ENCODE measurements at places on chromosomes 6 and 20.

GRCh38 chr6:116884530-116884929 is 7.5 kb downstream of the RFX6 start:
- no peak for DNase-seq

DNA sequence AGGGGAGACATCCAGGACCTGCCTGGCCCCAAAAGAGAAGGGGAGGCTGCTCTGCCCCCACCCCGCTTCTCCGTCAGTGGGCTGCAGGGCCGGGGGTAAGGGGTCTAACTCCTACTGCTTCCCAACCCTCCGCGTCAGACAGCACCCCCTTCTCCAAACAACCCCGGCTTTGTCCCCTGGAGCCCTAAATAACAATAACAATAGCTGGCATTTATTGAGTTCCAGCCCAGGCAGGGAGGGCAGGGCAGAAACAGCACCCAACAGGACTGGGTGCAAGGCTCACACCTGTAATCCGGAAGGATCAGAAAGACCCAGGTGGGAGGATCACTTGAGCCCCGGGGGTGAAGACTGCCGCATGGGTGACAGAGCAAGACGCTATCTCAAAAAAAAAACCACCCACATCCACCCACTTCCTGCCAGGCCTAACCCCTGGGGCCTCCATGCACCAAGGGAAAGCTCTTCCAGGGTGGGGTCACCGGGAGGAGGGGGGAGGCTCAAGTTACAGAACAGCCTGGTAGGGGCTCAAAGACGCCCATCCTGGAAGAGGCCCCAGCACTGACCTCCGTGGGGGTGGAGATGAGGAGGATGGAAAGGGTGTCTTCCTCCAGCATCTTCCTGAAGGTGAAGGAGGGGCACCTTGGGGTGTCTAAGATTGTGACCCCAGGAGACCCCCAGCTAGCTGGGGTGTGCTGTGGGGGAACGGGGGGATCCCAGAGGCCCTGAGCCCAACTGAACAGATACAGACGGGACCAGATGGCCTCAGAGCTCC is 1.3 kb upstream of the FNDC11 start:
- DNase-seq = no peak

DNA sequence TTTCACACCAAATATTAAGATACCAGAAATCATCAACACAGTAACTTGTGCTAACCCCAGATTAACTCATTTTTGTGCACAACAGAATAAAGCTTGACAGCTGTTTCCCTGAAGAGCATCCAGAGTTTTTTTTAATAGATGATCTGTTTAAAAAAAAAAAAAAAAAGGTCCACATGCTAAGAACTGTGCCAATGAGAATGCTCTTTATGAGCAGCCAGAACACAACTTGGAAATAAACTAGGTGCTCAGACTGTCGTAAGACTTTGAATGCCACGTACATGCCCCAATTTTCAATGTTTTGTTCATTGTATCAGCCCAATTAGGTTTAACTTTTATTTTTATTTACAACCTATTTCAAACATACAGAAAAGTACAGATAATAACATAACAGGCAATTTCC is 47.3 kb downstream of the STAU1 start:
- DNase-seq = no peak

- no peak for DNase-seq
These were observed 39.2 kb downstream of the SAMD3 start for GRCh38 chr6:130183271-130184222.

DNA sequence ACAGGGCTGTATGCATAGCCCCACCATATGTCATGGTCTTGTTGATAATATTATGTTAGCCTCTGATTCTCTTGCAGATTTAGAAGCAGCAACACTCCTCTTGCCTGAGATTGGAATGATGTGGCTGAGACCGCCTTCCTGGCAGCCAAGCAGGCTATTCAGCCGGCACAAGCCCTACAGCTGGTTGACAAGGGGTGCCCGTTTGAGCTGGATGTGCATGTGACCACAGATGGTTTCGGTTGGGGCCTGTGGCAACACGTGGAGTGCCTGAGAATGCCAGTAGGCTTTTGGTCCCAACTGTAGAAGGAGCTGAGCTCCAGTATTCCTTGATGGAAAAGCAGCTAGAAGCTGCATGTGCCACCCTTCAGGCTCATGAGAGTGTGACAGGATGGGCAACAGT is 303.6 kb upstream of the POU3F2 start:
- no peak for DNase-seq

GRCh38 chr6:142567461-142567860 is 265.7 kb downstream of the ADGRG6 start:
- DNase-seq = no peak

GRCh38 chr6:31055441-31055840 is 45.2 kb downstream of the MUC22 start:
- no peak for DNase-seq

GRCh38 chr6:158825951-158826306 is 6.8 kb upstream of the EZR start:
- no peak for DNase-seq

GRCh38 chr20:62061851-62062423 is 3.7 kb downstream of the TAF4 start:
- no peak for DNase-seq

DNA sequence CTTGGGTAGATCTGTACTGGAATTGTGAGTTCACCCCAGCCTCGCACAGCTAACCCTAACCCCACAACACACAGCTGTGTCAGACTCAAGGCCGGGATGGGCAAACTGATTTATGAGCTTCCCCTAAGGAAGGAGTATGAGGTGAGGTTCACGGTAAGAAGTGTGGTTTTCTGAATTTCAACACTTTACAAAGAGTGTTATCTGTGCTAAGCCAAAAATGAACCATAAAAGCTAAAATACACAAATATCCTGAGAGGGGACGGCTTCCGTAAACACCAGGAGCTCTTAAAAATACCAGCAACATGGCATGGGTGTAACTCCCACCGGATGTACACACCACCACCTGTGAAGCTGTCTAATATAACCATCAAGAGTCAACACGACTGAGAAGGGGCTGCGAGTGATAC is 101.2 kb downstream of the ATP9A start:
- DNase-seq = no peak

GRCh38 chr6:31888276-31889258 is 8.9 kb downstream of the EHMT2 start:
- DNase-seq = no peak

GRCh38 chr6:42281570-42281969 is 63.9 kb upstream of the MRPS10 start:
- DNase-seq = no peak

GRCh38 chr20:48843057-48843806 is 15.4 kb upstream of the PREX1 start:
- no peak for DNase-seq

GRCh38 chr20:62691487-62691886 is 17.1 kb upstream of the NTSR1 start:
- no peak for DNase-seq

DNA sequence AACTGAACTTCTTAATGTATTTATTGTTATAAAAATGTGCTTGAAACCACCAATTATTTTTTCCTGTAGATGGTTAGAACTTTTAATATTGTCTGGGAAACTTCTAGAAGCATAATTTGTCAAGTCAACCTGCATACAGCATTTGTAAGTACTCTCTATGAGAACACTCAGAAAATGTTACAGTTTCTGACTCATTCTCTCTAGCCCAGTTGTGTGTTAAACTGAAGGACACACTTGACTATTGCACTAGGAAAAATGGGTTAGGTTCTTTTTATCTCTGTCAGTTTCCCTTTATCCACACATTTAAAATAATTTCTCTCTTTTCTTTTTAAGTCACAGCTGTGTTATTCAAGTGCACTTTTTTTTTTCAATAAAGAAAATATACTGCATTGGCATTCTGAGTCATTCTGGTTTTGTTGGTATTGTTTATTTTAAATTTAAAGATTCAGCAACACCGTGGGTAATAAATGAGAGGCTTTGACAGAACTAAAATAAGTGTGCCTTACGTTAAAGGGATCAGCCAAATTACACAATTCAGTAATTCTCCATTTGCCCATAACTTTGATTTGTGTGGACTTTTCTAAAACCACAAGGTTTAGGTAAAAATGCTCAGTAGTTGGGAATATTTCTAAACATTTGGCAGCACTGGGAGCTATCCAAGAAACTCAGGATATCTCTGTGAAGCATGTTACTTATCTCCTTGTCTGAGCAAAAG is 50.7 kb downstream of the OPN5 start:
- DNase-seq = no peak

GRCh38 chr20:955111-955510 is 39.0 kb upstream of the ANGPT4 start:
- no peak for DNase-seq

- no peak for DNase-seq
These were observed 302.9 kb upstream of the SYNCRIP start for GRCh38 chr6:85945459-85946185.

DNA sequence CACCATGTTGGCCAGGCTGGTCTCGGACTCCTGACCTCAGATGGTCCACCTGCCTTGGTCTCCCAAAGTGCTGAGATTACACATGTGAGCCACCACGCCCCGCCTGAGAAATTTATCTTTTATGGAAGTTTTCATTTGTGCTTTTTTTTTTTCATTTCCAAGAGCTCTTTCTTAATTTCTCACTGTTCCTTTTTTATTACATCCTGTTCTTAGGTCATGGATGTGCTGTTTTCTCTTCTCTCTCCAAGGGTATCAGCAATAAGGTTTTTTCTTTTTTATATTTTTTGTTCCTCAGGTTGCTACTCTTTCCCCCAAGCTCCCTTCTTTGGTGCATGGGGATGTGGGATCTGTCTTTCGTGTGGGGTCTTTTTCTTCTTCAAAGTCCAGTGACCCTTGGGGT is 21.2 kb upstream of the LSM14B start:
- DNase-seq = no peak

- DNase-seq = no peak
These were observed 86.3 kb downstream of the NINL start for GRCh38 chr20:25499031-25499430.

DNA sequence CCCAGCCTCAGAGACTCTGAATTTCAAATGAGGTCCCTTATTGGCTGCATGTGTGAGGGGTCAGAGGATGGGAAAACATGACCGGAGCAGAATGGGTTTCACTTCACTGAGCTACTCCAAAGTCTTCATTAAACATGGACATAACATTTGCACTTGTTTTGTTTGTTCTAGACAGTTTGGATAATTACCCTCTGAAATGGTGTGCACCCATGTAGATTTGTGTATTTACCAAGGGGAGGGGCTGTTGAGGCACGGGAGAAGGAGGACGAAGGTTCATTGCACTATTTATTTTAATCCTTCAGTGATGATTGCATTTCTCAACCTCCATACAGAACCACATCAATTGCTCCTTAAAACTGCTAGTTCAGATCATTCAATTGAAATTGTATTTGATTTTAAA is 364.2 kb downstream of the TFAP2B start:
- DNase-seq = no peak

- no peak for DNase-seq
These were observed 301.4 kb upstream of the CDYL start for GRCh38 chr6:4474810-4475209.

- no peak for DNase-seq
These were observed 1.6 kb downstream of the VGLL2 start for GRCh38 chr6:117267054-117267347.

DNA sequence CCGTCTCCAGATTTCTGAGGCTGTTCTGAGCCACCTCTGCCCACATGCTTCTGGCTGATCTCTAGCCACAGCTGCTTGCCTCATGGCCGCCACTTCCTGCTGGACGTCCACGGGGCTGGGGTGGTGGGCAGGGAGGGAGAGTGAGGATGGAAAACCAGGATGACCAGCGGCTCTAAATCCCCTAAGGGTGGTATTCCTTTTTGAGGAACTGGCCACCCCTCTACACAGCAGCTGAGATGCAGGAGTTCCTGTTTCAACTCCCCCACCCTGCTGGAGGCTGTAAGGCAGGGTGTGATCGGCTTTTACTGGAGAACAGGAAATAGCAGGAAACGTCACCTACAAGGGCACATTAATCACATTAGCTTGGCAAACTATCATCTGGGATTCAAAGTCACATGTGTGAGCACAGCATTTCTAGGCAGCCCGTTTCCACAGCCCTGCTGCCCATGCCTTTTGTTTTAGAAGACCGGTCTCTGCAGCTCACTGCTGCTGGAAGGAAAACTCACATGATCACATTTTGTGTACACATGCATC is 181.6 kb upstream of the ECI2 start:
- peak; percentile 82 for DNase-seq

- DNase-seq = no peak
These were observed 294.3 kb downstream of the CDC5L start for GRCh38 chr6:44681761-44682160.

GRCh38 chr6:1832844-1833787 is 223.4 kb downstream of the FOXC1 start:
- peak; percentile 22 for DNase-seq

DNA sequence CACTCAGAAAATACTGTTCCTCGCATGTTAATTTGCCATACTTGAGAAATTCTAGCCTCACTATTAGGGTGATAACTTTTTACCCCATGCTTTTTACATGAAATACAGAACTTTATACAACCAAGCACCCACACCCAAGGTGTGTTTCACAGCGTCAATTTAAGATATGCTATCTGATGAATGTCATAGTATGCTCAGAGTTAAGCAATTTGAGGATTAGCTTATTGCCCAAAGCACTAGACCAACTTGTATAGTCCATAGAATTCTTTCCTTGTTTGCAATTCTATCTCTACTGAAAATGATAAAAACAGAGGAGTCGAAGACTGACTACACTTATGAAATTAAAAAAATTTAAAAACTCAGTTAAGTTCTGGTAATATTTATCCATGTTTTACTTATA is 82.1 kb upstream of the CARMIL1 start:
- DNase-seq = no peak

DNA sequence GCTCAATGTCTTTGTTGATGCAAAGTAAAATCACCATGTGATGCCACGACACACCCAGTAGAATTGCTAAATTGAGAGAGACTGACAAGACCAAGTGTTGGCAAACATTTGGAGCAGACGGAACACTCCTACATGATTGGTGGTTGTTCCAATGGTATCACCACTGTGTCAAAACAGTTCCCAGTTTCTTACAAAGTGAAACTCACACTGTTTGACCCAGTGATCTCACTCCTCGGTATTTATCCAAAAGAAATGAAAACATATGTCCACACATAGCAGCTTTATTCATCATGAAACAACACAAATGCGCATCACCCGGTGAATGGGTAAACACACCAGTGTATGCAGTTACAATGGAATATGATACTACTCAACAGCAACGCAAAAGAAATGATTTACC is 74.0 kb upstream of the SULF2 start:
- no peak for DNase-seq

DNA sequence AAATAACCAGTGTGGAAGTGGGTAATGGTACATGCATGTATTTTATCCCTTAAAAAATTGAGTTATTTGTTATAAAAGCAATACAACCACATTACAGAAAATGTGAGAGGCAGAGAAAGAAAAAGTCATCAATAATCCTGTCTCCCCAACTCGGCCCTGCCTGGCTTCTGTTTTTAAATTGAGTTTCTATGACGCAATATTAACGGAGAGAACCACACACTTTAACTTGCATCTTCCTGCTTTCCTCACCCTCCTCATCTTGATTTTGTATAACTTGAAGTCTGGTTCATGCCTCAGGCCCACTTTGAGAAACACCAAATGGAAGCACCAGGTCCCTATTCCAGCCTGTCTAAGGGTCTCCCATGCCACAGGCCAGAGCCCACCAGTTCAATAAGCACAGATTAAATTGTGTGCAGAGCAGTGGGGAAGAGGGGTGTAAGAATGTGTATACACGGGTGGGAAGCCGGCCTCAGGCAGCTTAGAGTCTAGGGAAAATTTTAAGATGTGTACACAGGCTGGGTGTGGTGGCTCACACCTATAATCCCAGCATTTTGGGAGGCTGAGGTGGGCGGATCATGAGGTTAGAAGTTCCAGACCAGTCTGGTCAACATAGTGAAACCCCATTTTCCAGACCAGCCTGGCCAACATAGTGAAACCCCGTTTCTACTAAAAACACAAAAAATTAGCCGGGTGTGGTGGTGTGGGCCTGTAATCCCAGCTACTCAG is 15.9 kb downstream of the KCNK5 start:
- no peak for DNase-seq

- no peak for DNase-seq
These were observed 1.4 kb downstream of the GFOD1 start for GRCh38 chr6:13485923-13486562.
